NCI-H2081 treated with DMSO at 0.1 percent for 48 hours (cell line): ENCODE measurements at places on chromosomes 2 and 18.

GRCh38 chr2:209472112-209472832, 48.4 kb downstream of the MAP2 start:
- DNase-seq, result no peak

DNA sequence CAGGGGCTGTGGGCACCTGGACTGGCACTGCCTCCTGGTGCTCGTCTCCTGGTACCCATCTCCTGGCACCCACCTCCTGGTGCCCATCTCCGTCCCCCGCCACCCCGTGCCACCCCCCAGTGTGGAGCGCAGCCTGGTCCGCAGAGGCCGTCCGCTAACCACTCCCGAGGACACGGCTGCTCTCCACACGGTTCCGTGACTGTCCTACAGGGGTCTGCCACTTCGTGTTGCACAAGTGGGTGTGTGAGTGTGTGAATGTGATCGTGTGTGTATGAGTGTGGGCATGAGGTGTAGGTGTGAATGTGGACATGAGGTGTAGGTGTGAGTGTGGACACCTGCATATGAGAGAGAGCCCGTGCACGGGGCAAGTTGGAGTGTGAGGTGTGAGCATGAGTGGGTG, 119.4 kb upstream of the HS6ST1 start:
- no peak for DNase-seq

DNA sequence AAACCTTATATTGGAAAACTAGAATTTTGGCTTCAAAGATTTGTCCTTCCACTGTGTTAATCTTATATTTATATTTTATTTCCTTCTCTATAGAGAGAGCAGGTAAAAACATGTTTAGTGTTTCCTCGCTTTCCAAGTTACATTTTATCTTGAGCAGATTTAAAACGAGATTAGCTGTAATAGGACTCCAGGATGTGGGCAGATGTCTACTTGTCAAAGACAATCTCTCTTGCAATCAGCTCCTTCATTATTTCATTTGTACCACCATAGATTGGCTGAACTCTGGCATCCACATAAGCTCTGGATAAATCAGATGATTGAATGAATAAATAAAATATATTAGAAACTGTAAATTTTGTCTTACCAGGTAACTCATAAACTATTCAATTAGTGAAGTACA, 17.5 kb upstream of the KANSL1L start:
- no peak for DNase-seq

GRCh38 chr18:48782381-48782861, 168.3 kb downstream of the SMAD7 start:
- no peak for DNase-seq

DNA sequence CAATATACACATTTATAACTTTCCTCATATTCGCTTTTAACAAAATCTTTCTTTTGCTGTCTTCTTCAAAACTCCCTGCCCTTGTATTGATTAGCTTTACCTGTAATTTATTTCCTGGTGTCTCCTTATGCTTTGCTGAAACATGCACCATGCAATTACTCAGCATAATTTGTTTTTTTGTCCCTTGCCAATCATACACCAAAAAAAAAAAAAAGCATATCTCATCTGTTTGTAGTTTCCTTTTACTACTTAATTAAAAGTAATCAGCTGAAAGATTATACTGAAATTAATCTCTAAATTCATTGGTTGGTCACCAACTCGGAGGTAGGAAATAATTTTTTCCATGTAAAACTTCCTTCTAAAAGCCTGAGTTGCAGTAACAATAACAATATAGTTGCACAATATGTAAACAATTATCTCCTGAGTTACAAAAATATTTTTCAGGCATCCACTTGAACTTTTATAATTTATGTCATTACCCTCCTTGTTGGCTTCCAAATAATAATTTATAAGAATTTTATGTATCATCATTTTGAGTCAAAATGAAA, 53.0 kb upstream of the ROCK1 start:
- DNase-seq, result no peak

DNA sequence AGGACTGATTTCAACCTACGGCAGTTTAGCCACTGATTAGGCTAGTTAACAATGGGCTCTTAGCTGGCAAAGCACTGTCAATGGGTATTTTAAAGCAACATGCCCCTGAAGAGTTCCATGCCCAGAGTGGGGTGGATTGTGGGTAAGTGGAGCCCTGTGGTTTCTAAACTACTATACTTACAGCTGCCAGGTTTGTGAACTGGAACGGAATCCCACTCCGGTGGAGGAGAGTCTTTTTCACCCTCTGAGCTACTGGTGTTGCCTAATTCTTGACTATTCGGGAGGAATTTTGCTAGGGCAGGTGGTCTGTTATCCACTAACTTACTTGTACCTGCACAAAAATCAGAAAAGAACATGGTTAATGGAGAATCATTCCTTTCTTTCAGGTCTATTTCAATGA, 52.6 kb downstream of the ZAP70 start:
- no peak for DNase-seq

GRCh38 chr18:8247700-8248099, 361.5 kb upstream of the RAB12 start:
- no peak for DNase-seq

DNA sequence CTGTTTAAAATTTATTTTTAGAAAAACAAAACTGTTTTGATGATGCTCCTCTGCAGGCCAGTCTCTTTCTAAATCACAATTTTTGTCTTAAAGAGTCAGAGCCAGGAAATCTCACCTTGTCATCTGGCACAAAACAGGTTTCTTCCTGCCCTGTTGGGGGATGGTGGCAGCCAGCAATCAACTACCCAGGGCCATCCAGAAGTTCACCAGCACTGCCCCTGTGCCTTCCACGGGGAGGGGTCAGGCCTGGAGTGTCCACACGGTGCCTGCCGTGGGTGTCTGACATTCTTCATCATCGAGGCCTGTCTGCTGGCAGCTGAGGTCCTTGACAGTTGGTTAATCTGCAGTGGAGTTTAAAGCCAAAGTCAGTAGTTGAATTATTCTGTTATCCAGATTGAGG, 40.0 kb upstream of the BMP10 start:
- DNase-seq, result no peak

DNA sequence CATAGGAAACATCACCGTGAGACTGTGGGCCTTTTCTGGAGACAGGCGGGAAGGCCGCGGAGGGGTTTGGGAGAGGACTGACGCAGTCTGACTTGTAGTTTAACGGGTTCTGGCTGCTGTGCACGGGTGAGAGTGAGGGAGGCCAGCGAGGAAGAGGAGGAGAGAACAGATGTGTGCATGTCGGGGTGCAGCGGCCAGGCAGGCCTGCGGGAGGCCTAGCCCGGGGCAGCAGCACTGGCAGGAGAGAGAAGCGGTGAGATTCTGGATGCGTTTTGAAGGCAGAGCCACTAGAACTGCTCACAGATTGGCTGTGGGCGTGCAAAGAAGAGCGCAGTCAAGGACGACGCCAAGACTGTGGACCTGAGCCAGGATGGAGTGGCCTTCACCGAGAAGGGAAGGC, 53.9 kb downstream of the PTGR3 start:
- no peak for DNase-seq

DNA sequence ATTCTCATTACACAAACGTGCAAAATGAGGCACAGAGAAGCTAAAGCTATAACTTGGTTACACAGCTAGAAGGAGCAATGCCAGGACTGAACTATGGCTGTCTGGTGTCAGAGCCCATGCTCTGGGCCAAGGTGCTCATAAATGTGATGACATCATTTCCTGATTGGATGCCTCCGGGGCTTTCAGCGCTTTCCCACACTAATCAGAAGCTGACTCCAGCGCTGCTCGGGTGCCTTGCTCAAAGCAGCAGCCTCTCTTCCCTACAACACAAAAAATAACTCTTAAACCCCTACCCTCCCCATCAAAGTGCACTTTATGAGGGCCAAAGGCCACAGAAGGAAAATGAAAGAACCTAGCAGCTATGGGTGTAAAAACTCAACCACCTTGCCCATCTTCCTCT, 90.7 kb downstream of the STK39 start:
- no peak for DNase-seq

- no peak for DNase-seq
These were observed 79.6 kb downstream of the WDSUB1 start for GRCh38 chr2:159206736-159207380.

DNA sequence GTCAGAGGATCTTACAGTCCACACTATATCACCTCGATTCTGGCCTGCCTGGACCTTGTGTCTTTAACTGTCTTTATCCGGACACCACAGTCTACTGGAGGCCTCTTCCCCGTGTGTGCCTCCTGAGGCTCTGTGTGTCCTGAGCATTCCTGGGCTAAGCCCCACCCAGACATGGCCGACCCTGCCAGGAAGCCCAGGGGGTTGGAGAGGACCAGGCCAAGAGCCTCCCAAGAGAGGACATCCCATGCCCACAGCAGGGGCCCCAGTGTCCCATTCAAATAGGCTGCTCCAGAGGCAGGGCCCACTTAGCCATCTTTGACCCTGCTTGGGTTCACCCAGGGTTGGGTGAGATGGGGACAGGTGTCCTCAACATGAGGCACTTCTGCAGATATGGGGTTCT, 84.7 kb upstream of the OTOS start:
- no peak for DNase-seq

- peak; percentile 34 for DNase-seq
These were observed 43.9 kb upstream of the NEMP2 start for GRCh38 chr2:190578158-190579057.

DNA sequence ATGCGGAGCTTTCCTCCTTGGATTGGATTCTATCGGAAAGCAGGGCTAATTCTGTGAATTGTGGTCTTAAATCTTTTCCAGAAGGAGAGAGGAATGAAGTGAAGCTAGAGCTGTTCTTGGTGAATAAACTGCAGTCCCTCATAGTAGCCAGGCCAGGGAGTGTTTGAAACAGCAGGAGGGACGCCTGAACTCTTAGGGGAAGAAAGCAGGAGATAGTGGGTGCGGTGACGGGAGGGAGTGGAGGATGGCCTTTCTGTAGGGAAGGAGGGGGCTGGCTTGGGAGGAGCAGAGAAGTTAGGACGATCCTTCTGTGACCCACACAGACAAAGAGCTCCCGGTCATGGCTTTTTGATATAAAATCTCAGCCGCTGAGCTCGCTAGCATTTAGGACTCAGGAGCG, 47.5 kb upstream of the KCNF1 start:
- DNase-seq, result no peak

DNA sequence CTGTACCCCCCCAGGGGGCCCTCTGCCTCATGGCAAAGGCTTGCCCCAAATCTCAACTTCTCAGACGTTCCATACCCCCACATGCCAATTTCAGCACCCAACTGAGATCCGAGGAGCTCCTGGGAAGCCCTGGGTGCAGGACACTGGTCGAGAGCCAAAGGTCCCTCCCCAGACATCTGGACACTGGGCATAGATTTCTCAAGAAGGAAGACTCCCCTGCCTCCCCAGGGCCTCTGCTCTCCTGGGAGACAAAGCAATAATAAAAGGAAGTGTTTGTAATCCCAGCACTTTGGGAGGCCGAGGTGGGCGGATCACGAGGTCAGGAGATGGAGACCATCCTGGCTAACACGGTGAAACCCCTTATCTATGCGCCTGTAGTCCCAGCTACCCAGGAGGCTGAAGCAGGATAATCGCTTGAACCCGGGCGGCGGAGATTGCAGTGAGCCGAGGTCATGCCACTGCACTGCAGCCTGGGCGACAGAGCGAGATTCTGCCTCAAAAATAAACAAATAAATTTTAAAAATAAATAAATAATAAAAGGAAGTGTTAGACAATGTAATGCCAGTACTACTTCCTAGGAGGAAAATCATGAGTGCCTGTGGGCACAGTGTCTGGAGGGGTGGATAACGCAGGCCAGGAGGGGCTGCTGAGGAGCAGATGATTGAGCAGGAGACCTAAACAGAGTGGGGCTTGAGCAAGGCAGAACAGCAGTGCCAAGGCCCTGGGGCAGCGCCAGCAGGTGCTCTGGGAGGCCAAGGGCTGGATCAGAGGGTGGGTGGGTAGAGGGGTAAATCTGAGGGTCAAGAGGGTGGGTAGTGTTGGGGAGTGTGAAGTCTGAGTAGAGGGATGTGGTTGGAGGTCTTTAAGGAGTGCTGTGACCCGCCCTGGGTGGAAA, 4.0 kb downstream of the ALPP start:
- DNase-seq, result no peak

GRCh38 chr2:4324531-4324930, 621.2 kb downstream of the DCDC2C start:
- DNase-seq, result no peak

- DNase-seq, result no peak
These were observed 247.6 kb downstream of the SLC8A1 start for GRCh38 chr2:40204268-40204667.

GRCh38 chr2:173715441-173715840, 249.7 kb downstream of the SP3 start:
- DNase-seq, result no peak

DNA sequence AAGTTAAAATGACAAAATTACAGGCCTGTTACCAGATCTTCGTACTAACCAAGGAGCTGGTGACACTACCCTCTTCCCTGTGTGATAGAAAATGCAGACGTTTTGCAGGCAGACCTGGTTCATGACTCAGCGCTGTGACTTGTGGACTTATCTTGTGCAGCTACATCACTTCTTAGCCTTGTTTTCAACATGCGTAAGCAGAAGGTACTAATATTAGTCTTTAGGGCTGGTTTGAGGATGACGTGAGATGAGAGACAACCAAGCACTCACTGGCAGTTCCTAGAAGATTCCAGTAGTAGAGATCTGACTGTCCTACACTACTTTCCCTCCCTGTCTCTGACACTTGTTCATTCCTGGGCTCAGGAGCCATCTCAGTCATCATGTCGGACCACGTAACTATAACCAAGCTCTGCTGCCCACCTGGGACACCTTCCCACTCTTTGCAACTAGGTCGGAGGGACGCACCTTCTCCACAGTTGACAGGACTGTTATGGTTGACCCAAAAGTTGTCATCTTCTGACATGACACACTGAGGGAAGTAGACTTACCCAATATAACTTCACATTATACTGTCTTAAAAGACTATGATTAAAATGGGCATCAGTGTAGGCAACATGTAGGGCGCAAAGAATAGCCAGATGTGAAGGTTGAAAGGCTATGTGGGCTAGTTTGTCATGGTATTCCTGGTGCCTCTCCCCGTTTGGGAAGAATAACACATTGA, 64.8 kb downstream of the TNFRSF11A start:
- no peak for DNase-seq

GRCh38 chr2:223648755-223649154, 46.6 kb upstream of the SCG2 start:
- no peak for DNase-seq

DNA sequence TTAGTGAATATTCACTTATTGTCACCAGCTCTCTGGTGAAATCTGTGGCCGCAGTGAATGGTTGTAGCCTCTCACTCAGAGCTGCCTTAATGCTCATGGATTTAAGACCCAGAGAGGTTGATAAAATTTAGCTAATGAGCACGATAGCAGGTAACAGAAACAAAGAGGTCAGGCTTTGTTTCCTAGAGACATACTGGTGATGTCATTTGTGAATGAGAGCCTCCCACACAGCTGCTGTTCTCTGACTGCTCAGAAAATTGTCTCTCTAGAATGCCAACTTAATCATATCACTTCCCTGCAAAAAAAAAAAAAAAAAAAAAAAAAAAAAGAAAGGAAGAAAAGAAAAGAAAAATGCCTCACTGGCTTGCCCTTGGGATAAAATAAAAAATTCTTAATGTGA, 411.7 kb upstream of the MYT1L start:
- DNase-seq, result no peak

- no peak for DNase-seq
These were observed 470.9 kb downstream of the ARHGAP15 start for GRCh38 chr2:143600116-143600515.
